AG09319 (cell line): ENCODE measurements at places on chromosomes 5 and 9.

DNA sequence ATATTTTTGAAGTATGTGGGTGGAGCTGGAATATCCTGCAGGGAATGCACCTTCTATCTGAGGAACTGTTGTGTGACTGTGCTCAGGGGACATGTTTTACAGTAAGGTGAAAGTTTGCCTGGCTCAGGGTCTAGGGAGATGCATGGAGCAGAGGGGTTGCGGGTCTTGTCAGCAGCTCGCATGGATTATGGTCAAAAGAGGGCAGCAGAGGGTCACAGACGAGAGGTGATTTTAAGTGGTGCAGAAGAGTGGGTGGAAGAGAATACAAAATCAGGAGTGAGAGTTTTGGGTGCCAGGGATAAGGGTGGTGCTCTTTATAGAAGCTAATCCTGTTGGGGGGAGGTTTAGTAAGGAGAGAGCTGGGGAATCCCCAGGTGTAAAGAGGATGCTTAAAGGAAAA is 53.5 kb upstream of the GRIN3A start:
- DNase-seq: no peak

- no peak for DNase-seq
These were observed 56.6 kb downstream of the IARS1 start for GRCh38 chr9:92236915-92237314.

DNA sequence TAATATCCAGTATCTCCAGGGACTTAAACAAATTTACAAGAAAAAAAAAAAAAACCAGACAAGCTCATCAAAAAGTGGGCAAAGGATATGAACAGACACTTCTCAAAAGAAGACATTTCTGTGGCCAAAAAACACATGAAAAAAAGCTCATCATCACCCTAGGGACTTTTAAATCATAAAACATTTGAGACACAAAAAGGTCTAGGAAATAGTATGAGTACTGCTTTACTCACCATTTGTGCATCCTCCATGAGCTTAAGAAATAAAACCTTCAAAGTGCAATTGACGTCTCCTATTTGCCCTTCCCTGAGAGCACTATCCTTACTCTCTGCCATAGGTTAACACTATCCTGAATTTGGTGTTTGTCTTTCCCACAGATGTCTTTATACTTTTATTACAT is 193.7 kb upstream of the NREP start:
- DNase-seq: no peak

DNA sequence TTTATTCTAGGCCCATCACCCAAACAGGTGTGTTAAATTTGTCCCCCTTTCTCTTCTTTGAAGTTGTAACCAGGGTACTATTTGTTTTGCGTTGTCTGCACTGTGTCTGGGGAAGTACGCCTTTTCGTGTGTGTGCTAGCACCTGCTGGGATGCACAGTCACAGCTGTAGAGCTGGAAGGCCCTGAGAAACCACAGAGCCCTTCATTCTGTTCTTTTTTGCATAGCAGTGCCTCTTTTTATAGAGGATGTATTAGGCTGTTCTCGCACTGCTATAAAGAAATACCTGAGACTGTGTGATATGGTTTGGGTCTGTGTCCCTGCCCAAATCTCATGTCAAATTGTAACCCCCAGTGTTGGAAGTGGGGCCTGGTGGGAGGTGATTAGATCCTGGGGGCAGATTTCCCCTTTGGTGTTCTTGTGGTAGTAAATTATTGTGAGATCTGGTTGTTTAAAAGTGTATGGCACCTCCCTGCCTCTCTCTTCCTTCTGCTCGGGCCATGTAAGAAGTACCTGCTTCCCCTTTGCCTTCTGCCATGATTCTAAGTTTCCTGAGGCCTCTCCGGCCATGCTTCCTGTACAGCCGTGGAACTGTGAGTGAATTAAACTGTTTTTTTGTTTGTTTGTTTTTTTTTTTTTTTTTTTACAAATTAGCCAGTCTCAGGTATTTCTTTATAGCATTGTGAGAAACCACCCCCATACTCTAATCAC is 14.0 kb downstream of the SEC61B start:
- no peak for DNase-seq

GRCh38 chr5:68505917-68506860 is 290.6 kb downstream of the PIK3R1 start:
- no peak for DNase-seq
